ENCODE measurements at places on chromosomes 7 and 10.

- no peak for DNase-seq
Observed at GRCh38 chr10:92265687-92266258, 25.1 kb downstream of the CPEB3 start.

GRCh38 chr7:78703391-78703790, 750.1 kb downstream of the MAGI2 start:
- no peak for DNase-seq

GRCh38 chr10:4685904-4686643, 139.9 kb upstream of the AKR1E2 start:
- no peak for DNase-seq

- DNase-seq = no peak
Observed at GRCh38 chr7:94874036-94874785, 33.2 kb upstream of the PPP1R9A start.

- no peak for DNase-seq
Observed at GRCh38 chr7:39838326-39838725, 111.7 kb upstream of the CDK13 start.

DNA sequence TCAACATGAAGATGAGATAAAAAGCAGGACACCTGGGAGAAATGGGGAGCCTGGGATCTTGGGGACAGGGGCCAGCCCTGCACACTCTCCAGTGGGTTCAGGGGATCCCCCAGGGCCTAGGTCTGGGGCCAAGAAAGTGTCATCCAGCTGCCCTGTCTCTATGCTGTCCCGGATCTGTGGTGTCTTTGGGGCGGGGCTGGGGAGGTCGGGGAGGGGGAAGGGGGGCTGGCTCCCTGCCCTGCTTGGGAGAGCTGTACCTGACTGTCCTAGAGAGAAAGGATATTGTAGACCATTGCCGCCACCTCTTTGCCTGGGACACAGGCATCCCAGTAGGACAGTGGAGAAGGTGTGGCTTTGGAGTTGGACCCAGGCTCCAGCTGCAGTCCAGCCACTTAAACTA, 7.0 kb upstream of the SPACDR start:
- no peak for DNase-seq

DNA sequence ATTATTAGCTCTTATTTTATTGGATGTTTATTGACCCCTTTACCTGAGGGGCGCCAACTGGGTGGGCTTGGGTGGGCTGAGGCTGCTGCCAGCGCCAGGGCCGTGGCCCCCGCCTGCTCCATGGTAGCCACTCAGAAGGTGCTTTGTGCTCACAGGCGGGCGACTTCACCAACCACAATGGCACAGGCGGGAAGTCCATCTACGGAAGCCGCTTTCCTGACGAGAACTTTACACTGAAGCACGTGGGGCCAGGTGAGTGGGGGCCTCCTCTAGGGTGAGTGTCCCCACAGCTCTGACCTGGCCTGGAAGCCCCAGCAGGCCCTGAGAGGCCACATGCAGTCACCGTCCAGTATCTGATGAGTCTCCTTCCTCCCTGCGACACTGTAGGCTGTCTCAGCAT, 4.1 kb downstream of the PPIF start:
- no peak for DNase-seq

GRCh38 chr7:25716421-25716820, 435.6 kb upstream of the NFE2L3 start:
- DNase-seq = no peak

GRCh38 chr7:70384891-70385290, 747.1 kb upstream of the GALNT17 start:
- no peak for DNase-seq
